NCI-H524 (cell line): ENCODE measurements at places on chromosomes 4 and X.

- no peak for DNase-seq
Observed at GRCh38 chr4:159577241-159577640, 474.4 kb downstream of the RAPGEF2 start.

- DNase-seq = no peak
Observed at GRCh38 chrX:72644946-72645345, 69.2 kb downstream of the PHKA1 start.

DNA sequence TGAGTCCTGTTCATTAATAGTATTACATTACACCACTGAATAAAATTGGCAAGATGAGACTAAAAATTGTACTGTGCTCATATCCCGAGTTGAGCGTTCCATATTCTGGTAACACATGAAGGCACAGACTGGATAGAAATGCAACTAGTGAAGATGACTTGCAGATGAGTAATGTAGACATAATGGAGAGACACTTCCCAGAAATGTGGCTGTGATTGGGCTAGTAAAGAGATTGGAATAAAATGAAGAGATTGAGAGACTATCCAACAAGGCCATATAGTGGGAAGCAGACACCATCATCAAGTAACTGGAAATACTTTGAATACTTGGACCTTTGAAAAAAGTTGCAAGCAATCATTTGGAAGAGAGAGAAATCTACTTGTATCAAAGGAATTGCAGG is 77.3 kb downstream of the DCAF8L1 start:
- no peak for DNase-seq

DNA sequence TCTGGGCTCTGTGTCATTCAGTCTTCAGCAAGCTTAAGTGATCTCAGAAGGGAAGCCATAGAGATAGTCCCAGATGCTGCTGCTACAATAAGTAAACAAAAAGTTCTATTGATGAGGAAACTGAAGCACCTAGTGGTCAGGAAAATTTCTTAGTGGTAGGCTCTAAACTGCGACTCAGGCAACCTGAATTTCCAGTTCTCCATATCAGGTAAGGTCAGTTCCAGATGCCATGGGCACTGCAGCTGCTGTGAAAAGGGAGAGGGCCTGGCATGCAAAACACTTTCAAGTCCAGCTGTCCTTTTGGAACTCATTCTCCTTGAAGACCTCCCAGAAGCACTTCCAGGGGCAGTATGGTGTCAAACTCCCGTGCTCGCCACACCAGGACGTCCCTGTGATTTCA is 46.2 kb downstream of the REELD1 start:
- DNase-seq = no peak

- DNase-seq = no peak
Observed at GRCh38 chr4:6956434-6957147, 47.0 kb downstream of the TBC1D14 start.

- DNase-seq = no peak
Observed at GRCh38 chr4:84750260-84750959, 167.5 kb downstream of the CDS1 start.

DNA sequence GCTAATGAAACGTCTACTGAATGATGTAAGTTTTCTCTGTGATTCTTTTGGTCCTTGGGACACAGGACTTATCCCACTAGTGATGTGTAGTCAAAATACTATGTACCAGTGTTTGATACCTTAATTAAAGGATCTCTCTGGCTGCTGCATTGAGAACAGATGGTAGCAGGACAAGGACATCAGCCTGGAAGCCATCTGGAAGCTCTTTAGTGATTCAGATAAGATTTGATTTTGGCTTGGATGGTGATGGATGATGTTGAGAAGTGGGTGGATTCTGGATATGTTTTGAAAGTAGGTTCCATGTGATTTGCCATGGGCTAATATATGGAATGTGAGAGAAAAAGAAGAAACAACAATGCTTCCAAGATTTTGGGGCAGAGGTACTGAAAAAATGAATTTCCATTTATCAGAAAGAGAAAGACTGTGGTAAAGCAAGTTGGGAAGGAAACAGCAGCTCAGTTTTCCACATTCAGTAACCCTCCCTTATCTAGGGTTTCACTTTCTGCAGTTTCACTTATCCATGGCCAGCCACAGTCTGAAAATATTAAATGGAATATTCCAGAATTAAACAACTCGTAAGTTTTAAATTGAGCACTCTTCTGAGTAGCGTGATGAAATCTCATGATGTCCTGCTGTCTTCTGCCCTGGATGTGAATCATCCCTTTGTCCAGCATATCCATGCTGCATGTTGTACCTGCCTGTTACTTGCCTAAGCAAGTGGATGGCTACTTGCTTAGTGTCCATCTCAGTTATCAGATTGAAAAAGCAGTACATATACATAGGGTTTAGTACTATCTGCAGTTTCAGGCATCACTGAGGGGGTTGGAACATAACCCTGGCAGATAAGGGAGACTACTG is 15.6 kb downstream of the CD38 start:
- peak; percentile 84 for DNase-seq

GRCh38 chr4:26192899-26193869 is 127.6 kb upstream of the RBPJ start:
- peak; percentile 25 for DNase-seq

- DNase-seq = no peak
Observed at GRCh38 chr4:175273995-175274753, 356.0 kb downstream of the ADAM29 start.

GRCh38 chrX:38552721-38553120 is 8.6 kb upstream of the TSPAN7 start:
- DNase-seq = no peak

- no peak for DNase-seq
Observed at GRCh38 chr4:3636646-3637320, 104.6 kb upstream of the LRPAP1 start.

DNA sequence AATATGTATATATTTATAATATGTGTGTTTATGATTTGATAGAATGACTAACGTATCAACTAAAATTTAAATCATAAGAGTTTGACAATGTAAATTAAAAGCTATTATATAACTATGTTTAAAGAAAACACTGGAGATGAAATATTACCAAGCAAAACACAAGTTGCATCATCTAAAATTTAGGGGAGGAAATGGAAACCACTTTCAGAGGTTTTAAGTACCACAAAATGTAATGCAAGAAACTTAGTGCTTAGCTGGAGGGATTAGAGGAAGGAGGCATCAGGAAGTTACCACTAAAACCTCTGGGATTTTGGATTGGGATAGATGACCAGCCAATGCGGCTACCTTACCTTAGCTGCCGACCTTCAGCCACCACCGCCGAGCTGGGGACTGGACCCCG is 1192.1 kb upstream of the PRKX start:
- no peak for DNase-seq

- no peak for DNase-seq
Observed at GRCh38 chr4:170079981-170080380, 9.8 kb downstream of the AADAT start.

GRCh38 chr4:2537011-2537830 is 774 bp downstream of the FAM193A start:
- DNase-seq = peak; percentile 37

DNA sequence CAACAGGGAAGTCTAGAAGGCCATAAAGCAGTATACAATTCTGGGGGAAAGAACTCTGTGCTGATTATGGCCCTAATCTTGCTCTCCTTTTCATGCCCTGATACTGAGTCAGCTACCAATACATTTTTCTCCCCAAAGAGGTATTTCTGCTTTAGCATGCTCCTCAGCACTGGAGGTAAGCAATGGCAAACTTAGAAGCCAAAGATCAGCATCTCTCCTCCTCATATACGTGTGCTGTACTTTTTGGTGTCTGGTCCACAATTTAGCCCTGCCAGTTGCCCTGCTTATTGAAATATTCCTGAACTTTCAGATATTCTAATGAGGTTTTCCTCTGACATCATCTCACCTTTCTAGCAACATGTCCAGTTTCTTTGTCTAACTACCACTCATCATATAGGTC is 226.2 kb downstream of the FSTL5 start:
- no peak for DNase-seq

GRCh38 chr4:127355743-127356142 is 277.0 kb upstream of the INTU start:
- DNase-seq = no peak

DNA sequence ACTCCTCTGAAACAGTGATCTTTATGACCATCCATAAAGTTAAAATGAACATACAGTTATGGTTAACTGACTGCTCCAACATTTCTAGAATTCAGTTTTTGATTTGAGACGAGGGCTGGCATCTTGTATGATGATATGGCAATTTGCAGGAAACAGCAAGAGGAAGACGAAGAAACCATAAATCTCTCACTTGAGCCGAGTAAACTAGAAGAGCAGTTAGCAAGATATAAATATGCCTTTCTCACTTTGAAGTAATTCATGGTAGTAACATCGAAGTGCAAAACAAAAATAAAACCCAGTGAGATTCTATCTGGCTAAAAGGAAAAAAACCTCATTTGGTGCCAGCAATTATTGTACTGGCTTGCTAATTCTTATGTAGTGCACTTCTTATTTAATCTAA is 139.0 kb upstream of the SPRY1 start:
- DNase-seq = no peak

GRCh38 chr4:124230268-124230667 is 482.3 kb downstream of the ANKRD50 start:
- DNase-seq = no peak

DNA sequence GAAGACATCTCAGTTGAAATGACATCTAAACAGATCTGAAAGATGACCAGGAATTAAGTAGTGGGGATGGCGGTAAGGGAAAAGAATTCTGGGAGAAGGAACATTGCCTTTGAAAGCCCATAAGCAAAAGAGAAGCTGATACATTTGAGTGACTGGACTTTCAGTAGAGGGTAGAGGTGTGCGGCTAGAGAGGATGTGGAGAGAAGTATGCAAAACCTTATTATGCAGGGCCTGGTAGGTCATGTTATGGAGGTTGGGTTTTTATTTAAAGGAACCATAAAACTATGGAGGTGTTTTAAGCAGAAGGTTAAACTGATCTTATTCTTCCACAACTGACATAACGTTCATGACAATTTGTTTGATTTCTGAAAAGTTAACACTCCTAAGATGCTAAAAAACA is 36.3 kb downstream of the RPS6KA3 start:
- DNase-seq = no peak

DNA sequence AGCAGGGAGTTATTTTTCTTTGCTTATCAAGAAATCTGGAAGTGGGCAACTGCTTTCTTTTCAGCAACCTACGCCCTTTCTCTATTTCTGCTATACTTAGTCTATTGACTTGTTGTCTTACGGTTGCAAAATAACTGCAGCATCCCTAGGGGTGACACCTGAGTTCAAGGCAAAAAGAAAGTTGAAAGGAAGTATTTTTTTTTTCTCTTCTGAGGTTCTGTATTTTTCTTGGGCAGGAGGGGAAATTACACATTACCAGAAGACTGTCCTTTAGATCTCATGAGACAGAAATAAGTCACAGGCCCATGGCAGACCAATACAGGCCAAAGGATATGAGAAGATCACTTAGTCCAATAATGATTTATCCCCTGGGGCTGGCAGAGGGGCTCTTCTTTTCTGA is 204.7 kb upstream of the CASK start:
- no peak for DNase-seq

DNA sequence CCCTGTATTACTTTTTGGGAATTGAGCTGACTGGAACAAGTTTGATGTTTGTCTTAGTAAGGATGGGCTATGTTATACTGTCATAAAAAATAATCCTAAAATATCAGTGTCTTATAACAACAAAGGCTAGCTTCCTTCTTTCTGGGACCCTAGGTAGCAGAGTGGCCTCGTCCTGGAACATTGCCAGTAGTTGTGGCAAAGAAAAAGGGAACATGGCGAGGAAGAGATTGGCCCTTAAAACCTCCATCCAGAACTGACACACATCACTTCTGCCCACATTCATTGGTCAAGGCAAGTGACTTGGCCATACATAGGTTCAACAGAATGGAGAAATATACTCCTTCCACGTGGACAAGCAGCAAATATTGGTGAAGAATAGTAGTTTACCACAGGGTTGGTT is 287.9 kb downstream of the PPP1R2C start:
- DNase-seq = no peak

GRCh38 chr4:48449151-48449550 is 34.0 kb upstream of the SLC10A4 start:
- DNase-seq = no peak

DNA sequence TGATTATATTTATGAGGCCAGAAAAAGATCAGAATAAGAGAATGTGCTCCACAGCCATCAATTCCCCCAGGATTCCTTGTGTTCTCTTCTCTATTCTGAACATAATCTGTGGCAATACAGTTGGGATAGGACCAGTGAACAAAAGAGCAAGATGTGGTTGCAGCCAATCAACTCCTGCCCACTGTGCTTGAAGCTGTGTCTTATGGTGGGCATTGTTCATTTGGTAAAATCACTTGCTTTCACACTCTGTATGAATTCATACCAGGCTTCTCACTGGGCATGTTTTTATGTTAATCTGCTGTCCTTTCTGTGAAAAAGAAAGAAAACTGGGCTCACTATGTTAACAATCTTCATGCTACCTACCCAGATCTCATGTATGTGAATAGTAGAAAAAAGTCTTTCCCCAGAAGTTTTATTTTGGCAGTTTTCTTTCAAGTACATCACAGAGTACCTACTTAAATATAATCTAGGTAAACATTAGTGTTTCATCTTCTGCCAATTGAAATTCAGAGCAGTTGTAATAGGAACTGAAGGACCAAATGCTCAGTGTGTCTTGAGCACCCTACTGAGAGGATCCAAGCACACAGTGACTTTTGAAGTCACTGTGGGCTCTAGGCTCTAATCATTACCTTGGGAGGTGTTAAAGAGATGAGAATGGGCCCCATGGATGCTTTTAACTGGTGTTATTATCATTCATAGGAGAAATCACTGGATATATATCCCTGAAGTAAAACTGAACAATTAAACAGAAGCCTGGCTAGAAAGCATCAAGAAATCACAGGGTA is 429.2 kb upstream of the TRAM1L1 start:
- peak; percentile 36 for DNase-seq

DNA sequence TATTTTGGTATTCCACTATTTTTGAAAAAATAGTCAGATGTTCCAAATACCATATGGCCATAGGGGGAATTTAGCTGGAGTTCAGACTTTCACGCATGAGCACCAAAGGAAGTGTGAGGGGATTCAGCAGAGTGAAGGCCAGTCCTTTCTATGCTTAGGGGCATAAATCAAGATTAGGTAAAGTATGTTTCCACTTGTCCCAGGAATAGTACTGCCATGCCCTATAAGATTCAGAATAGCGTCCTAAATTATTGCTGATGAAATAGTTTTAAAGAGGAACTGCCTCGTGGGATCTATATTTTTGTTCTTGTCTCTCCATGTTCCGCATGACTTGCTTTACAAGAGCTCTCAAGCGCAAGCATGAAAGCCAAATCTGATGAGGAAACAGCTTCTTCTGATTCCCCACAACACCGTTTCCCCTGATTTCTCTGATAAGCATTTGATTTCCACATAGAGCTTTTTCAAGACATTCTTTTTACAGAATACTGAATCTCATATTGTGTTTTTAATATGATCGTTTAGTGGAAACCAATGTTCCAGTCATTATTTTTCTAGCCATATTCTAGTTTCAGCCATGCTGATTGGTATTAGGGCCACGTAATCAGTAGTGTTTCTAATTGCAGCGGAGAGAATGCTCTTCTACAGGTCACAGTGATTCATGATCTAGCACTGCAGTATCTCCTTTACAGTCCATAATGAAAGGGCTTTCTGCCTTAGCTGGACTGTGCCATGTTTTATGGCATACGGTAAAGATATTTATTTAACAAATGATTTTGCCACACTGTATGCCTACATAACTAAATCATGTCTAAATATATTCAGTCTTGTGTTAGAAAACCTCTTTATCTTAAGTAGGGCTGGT is 492.3 kb downstream of the CENPC start:
- DNase-seq = peak; percentile 79
